ENCODE measurements at places on chromosomes 5 and 9.

DNA sequence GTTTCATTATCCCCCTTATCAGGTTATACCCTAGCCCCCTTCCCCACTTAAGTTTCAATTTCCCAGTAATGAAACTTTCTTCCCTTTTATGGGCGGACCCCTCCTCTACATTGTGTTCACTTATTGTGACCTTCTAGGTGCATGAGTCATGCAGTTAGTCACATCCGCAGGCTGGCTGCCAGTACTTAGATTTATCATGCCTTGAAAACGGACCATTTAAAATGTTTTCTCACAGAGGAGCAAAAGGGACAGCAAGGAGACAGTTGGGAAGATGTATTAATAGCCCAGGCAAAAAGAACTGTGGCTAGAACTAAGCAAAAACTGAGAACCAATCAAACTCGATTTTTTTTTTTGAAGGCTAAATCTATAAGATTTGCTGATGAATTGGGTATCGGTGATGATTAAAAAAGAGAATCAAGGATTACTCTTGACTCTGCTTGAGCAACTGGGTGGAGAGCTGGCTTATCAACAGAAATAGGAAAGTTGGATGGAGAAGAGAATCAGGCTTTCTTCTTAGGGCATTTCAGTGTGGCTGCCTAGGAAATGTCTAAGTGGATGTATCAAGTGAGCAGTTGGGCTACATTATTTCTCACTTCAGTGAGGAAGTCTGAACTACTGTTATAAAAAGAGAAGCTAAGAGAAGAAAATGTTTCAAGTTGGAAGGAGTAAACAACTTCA, 615.0 kb downstream of the HINT1 start:
- DNase-seq, result no peak

- peak; percentile 86 for DNase-seq
These were observed 19.7 kb downstream of the C6 start for GRCh38 chr5:41193456-41194205.

DNA sequence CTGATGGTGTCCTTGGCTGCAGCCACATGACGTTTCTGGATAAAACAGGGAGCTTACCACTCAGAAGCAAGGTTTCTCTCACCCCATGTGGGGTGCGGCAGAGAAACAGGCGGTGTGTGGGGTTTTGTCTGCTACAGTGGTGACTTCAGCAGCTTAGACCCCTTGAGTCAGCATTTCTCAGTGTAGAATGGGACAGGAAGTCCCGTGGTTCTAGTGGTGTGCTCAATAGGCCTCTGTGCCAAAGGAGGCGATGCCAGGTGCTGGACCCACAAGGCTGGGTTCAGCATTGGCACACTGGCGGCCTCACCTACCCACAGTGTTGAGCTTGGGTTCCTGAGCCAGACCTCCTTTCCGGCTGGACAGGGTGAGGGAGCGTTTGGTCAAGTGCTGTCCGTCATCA, 125.2 kb upstream of the SMIM23 start:
- DNase-seq, result no peak

DNA sequence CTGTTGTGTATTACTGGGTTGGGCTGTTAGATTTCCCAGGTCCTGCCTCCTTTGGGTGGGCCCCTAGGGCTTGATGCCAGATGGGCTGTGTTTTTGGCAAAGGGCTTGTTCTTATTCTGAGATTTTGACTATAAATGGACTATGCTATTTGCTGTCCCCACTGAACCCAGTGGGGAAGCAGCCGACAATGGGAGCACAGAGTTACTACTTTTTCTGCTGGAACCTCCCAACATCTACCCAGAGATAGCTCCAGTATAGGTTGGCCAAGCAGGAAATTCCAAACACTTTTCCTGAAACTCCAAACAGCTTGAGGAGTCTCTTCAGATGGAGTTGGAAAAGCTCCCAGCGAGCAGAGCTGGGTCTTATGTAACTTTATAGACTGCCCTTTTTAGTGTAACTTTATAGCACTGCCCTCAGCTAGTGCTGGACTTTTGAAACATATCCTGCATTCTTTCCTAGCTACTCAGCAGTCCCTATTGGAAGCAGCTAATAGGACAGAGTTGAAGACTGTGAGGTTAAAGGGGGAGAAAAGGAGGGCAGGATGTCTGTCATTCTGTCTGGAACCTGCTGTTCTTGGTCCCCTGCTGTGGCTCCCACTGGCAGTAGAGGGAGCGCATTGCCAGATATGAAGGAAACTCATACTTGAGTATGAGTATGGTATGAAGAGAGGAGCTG, 21.0 kb downstream of the RUSC2 start:
- peak; percentile 51 for DNase-seq

GRCh38 chr9:93305497-93306020, 121.6 kb downstream of the WNK2 start:
- DNase-seq, result no peak

DNA sequence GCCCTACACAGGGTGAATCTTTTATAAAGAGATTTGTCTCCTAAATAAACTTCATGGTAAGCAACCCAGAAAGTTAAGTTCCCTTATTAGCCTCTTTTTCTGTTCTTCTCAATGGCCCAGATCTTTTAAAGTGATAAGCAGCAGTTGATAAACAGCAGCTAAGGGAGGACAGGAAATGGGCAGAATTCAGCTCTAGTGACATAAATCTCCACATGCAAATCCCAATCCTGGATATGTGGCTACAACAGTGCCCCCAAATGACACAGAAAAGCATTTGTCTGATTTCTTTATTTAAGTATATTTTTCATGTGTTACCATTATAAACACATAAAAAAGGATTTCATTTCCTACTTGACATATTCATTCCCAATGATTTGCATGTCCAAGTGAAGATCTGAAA, 199.0 kb downstream of the DTWD2 start:
- DNase-seq, result no peak

DNA sequence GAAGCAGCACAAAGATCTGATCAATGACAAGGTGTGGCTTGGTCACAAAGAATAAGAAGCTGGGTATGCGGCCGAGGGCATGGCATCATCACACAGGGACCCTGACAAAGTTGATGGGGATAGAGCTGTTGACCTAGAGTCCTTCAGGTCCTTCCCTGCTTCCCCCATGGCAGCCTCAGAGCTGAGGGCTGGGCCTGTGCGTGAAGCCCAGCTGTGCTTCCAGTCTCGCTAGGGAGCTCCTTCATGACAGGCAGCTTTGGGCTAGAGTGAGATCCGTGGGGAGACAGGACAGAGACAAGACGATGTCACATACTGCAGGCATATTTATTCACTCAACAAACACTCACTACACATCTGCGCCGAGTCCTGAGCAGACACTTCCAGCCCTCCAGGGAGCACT, 56.4 kb upstream of the NEURL1B start:
- no peak for DNase-seq

DNA sequence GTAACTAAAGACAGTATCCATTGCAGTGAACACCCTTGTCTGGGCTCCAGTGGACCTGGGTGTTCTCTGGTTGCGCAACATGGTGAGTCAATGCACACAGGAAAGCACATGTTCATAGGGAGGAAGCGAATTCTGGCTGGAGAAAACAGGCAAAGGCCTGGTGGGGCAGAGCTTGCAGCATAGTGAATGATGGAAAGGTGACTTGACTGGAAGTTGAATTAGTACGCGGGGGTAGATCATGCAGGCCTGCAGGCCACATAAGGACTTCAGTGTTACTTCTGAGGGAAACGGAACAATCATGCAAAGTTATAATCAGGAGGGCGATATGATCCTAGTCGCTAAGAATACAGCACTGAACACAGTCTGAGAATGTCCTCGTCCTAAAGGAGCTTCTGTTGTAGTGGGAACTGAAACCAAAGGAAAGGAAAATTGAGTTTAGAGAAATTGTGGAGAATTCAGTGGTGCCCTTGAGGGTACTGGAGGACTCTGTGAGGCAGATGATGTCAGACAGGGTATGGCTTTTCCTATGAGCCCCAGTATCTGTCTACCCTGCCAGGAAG, 71.9 kb upstream of the RANBP3L start:
- no peak for DNase-seq

GRCh38 chr5:107518190-107518589, 152.5 kb downstream of the EFNA5 start:
- no peak for DNase-seq

DNA sequence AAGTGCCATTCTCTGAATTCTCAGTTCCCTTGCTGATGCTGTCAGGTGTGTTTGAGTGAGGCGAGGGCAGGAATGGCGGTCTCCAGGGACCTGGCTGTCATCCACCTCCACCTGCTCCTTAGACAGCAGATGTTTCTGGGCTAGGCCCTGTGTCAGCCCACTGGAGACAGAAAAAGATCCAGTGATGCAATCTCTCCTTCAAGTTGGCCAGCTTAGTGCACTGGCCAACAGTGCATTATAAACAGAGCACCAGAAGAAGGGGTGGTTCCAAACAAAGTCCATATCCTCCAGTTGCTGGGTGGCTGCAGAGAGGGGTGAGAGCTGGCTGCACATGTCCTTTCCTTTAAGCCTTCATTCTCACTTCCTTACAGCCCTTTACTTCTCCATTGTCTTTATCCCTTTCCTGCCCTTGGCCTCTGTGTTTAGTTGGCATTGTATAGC, 26.5 kb downstream of the NANS start:
- no peak for DNase-seq

DNA sequence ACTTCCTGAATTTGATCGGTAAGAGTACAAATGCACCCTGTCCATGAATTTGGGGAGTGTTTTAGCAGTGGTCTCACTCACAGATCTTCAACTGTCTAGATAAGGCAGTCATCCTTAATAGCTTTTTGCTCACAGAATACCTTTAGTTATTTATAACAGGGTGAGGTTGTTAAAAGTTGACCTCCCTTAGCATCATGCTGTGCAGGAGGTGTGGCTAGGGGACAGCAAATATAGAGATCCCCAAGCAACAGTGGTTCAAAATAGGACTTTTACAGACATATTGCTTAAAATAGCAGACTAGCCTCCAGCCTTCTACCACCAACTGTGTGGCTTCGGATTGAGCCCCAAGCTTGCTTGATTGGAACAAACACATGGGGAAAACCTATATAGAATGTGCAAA, 724.4 kb downstream of the TLE1 start:
- DNase-seq, result no peak

GRCh38 chr5:175230299-175230698, 213.7 kb downstream of the DRD1 start:
- DNase-seq, result no peak

- DNase-seq, result no peak
These were observed 158.7 kb upstream of the HMHB1 start for GRCh38 chr5:143653256-143653655.

- DNase-seq, result no peak
These were observed 683 bp downstream of the DBN1 start for GRCh38 chr5:177472460-177473442.

DNA sequence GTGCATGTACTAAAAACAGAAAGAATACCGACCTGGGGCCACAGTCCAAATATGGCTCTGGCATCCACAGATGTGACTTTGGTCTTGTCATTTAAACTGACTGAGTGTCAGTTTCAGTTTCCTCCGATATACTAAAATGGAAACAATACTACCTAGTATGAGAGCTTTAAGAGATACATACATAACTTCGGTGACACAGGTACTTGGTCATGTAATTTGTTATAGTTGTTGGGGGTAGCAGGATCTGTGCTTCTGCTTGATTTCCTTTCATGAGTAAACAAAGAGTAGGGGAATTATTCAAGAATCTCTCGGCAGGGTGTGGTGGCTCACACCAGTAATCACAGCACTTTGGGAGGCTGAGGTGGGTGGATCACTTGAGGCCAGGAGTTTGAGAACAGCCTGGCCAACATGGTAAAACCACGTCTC, 32.1 kb downstream of the MTMR12 start:
- DNase-seq, result no peak

DNA sequence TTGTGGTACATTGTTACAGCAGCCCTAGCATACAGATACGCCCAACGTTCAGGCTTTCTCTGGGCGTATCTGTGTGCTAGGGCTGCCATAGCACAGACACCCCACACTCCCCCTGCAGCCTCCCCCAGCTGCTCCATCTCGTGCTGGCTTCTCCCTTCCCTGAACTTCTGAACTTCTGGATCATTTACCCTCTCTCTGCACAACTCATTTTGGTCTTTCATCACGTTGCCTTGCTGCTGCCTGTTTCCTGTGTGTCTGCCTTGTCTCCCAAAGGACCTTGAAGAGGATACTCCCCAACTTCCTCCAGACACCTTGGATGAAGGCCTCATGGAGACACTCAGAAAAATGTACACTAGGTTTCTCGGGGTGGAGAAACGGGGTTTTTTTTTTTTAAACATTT, 37.3 kb downstream of the SLIT3 start:
- no peak for DNase-seq

DNA sequence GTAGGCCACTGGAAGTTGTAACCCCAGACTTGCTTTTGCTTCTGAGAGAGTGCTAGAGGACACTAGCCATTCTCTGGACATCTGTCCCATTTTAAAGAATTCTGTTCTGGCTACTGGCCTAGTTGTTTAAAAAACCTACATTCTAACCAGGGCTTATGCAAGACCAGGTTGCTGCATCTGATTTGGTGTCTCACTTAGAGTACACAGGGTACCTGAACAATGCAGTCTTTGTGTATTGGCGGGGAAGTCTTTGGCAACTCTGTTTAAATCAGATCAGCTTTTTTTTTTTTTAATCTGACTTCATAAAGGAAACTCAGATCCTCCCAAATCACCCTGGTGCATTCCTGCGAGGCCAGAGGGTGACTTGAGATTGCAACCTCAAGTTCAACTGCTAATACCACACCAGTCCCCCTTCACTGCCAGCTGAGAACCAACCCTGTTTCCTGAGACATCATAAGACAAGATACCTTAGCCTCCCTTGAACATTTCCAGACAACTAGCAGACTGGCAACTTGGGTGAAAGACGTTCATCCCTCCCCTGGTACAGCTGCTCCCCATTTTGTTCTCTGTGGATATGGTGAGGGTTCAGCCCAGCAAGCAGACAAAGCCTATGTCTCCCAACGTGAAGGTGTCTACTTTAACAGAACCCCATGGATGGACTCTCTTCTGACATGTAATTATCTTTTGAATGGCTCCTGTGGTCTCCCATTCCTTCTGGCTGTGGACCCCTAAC, 27.0 kb downstream of the SKP1 start:
- no peak for DNase-seq

DNA sequence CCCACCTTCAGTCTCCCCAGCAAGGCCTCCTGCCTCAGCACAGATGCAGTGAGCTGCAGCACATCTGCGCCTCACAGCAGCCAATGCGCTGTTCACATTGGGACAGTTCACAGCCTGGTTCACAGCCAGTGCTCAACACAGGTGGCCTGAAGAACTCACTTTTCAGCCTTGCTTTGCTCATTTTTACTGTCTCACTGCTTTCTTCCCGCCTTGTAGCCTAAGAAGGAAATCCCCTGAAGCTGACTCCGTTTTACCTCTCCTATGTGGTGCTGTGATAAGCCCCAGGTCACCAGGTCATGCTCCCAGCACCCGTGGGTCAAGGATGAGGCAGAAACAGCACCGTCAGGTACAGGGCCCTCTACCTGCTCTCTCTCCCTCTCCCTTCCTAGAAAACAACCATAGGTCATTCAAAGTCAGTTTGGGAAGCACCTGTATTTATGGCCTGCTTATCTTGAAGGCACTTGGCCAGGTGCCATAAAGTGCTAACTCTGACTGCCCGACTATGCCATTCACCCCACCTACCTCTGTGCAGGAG, 1.1 kb downstream of the GCNT4 start:
- no peak for DNase-seq

- no peak for DNase-seq
These were observed 265.3 kb downstream of the DOCK8 start for GRCh38 chr9:479971-480350.

- DNase-seq, result no peak
These were observed 69.2 kb upstream of the MYO10 start for GRCh38 chr5:17005107-17005828.

GRCh38 chr9:362561-363273, 148.1 kb downstream of the DOCK8 start:
- DNase-seq, result no peak
